IMR-90 (cell line): ENCODE measurements at places on chromosomes 3 and 15.

- DNase-seq = no peak
These were observed 136.1 kb downstream of the CACNA1D start for GRCh38 chr3:53630547-53630946.

GRCh38 chr3:63998852-63999754, 24.2 kb downstream of the PSMD6 start:
- no peak for DNase-seq

- peak; percentile 51 for DNase-seq
These were observed at the start of gene CSK for GRCh38 chr15:74781431-74782258. TSS of gene CSK (plus strand) at chr15:74782080. CDS start at chr15:74798298, 16,218 bp downstream.

DNA sequence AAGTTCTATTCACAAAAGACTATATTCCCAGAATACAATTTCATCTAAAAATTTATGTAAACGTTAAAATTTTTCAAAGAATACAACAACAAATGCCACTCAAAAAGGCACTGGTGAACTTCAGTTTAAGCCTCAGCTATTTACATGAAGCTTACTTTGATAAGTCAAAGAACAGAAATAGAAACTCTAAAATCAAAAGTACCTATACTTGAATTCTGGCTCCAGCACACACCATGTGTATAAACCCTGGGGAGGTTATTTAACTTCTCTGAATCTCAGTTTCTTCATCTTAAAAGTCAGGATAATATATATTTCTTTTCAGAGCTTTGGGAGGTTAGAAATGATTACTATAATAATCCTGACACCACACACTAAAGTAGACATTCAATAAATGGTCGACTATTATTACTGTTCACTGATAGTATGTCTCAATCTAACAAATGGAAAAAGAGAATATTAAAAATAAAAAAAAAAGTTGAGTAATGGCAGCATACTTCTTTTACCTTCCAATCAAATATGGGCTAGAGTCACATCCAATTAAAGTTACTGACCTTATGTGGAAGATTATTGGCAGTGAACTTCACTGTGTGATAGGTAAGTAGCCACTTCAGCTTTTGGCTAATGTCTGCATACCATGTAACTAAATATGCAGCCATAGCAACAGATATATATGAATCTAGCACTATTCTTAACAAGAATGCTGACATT, 248.4 kb downstream of the ISL2 start:
- no peak for DNase-seq

DNA sequence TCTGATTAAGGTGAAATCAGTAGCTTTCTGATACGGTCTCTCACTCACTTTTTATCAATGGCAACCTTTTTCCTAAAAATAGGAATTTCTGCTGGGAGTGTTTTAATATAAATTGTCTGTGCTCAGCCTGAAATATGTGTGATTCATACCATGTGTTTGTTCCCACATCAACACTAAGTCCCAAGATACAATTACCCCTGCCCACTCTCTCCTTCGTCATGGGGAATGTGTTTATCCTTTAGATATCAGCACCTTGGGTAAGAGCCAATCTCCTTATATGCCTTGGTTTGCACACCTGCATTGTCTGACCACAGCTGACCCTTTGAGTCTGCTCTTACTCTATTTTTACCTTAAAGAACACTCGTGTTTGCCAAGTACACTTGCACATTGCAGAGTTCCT, 356.4 kb downstream of the LPP start:
- DNase-seq = peak; percentile 96

GRCh38 chr3:71035886-71036285, 547.6 kb downstream of the FOXP1 start:
- DNase-seq = no peak

GRCh38 chr15:26234976-26235767, 372.0 kb upstream of the ATP10A start:
- no peak for DNase-seq

- no peak for DNase-seq
These were observed 123.8 kb downstream of the TIGIT start for GRCh38 chr3:114417675-114418074.

DNA sequence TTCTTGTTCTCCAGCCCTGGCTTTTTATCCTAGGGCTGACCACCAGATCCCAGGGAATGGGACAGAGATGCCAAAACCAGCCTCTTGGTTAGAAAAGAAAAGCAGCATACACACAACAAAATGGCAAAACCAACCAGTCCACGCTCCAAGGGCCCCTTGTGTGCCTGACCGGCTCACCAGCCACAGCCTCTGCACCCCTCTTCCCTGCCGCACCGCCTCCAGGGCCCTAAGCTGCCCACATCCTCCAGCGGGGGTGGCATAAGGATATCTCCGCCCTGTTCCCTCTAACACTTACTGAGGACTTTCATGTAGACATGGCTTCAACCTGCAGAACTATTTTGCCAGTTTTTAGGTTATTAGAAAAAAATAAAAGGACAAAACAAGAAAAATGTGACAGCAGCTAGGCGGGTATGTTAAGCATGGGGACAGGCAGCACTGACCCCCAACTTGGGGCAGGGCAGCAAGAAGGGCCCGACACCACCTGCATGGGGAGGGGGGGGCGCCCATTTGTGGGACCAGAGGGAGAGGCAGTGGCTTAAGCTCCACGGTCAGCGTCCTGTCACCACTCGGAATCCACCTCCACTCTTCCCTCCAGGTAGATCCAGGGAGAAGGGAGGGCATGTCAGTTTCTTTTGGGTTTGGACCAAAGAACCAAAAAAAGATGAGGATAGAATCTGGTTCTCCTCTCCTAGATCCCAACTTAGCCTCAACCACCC, 49.1 kb downstream of the DHX30 start:
- DNase-seq = no peak

- DNase-seq = peak; percentile 61
These were observed 208.3 kb upstream of the RBMS3 start for GRCh38 chr3:29072611-29073010.
